ENCODE measurements at places on chromosomes 2 and 18.

DNA sequence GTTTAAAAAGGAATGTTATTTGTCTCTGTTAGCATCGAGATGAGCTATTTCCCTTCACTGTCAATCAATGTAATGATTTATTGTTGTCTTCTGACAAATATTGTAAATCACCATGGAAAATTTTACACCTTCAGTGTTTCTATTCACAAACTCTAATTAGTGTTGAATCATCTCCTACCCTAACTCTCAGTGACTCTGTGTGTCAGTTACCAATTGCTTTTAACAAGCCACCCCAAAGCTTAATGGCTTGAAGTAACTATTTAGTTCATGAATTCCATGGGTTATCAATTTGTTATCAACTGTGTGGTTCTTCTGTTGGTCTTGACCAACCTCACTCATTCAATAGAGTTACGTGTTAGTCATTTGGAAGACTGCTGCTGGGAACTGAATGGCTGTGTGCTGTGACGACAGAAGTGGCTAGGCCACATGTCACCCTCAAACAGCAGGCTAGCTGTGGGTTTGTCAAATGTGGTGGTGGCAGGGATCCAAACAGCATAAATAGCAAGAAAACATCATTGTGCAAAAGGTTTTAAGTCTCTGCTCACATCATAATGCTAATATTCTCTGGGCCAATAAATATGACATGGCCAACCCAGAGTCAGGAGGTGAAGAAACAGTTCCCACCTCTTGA lies 910.8 kb upstream of the CDH2 start:
- no peak for DNase-seq

GRCh38 chr2:35035883-35036282 lies 1319.7 kb upstream of the CRIM1 start:
- DNase-seq = no peak

- DNase-seq = no peak
Observed at GRCh38 chr18:7577706-7578105, 10.6 kb downstream of the PTPRM start.

DNA sequence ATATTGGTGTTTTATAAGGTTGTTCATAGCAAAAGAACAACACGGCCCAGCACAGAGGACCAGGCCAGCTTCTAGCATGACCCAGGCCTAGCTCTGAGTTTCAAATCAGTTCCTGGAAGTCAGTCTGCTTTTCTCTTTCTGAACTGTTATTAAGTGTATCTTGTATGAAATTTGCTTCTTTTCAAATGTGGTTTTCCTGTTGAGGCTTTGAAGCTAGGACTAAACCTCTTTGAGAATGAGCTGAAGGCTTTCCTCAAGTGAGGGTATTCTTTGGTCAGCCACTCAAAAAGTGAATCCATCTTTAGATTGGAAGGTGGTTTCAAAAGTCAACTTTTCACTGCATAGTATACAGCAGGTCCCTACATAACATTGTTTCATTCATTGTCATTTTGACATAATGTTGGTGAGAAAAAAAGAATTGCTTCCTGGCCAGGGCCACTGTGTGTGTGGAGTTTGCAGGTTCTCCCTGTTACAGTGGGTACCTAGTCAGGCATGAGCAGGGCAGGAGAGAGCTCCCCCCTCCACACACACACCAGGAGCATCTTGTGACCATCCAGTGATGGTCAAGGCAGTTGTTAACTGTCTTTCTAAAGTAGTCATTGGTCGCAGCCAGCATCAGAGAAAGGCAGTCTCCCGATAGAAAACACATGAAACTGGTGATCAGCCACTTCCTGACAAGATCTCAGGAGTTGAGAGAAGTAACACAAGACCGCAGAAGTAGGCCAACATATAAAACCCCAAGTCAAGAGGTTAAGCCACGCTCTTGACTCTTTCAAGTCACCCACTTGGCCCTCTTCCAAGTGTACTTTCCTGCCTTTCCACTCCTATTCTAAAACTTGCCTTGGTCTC lies 6.7 kb upstream of the ACAA2 start:
- peak; percentile 38 for DNase-seq

- no peak for DNase-seq
Observed at GRCh38 chr2:105879106-105879802, 134.5 kb downstream of the NCK2 start.

DNA sequence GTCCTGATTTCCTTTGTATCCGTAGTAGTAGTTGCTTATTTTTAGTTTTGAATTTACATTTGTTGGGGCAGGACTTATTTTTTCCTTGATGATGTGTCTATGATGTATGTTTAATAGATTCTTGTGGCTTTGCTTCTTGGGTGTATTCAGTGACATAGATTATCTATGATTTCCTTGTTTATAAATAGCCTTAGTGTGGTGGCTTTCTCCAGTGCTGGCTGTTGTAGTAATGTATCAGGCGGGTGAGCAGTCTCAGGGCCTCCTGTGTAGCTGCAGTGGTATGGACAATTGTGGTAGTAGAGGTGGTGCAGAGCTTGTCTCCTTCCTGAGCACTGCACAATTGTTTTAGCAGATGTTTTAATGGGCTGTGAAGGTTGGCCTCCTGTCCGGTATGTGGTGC lies 60.5 kb downstream of the SMCHD1 start:
- no peak for DNase-seq

DNA sequence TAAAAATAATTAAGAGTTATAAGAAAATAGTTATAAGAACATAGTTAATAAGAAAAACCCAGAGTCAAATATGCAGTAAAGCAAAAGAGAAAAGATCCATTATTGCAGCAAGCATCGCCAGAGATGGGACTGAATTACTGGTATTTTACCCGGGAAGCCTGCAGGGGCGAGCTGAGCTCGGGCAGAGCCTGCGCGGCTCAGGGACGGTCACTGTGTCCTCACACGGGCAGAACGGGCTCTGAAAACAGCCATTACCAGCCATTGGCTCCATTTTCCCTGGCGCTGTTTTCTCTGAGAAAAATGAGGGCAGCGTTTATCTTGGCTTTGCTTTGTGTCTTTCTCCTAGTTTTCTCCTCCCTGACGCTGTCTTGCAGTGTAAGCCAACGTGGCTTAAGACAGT lies 95.3 kb upstream of the ALKAL2 start:
- DNase-seq = no peak

GRCh38 chr2:121532347-121532766 lies 1.7 kb downstream of the RNU4ATAC start:
- no peak for DNase-seq

DNA sequence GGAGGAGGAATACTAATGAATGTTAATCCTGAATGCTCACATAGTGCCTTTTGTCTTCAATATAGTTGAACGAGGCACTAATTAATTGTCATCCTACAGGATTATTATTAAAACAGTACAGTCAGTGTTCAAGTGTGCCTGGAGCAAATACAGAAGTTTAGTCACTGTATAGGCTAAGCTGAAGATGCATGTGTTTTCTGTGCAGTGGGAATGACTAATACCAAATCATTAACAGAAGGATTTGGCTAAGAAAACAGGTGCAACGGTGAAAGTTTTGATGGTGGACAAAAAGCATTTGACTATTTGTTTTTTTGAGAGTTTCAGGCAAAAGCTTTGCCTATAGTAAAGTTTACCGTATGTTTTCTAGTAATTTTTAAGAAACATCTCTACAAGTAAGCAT lies 62.8 kb downstream of the DCC start:
- no peak for DNase-seq

DNA sequence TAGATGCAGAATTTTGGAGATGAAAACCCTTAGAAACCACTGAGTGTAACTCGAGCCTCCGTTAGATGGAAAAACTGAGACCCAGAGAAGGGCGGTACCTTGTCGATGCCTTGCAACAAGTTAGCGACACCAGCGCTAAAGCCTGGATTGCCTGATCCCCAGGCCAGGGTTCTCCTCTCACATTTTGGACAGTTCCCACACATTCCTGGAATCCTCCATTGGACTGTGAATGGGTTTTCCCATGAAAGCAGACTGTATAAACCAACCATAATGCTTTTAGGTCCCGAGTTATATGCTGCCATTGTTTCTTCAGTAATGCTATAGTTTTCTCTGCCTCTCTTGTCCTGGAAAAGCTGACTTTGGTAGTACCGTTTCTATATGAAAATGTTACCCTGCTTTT lies 37.1 kb upstream of the LPIN1 start:
- no peak for DNase-seq
